ENCODE measurements at places on chromosomes 7 and 10. TPM values are rescaled to one million over a fixed set of nuclear protein-coding genes. Genes with fewer than 3 reads are reported as not detected.

GRCh38 chr7:158261362-158262235 is 326.0 kb downstream of the PTPRN2 start:
- DNase-seq: no peak

CXCL12 gene
- total RNA-seq: not detected

- no peak for DNase-seq
Measured at GRCh38 chr7:110534241-110534931, 556.5 kb upstream of the LRRN3 start.

DNA sequence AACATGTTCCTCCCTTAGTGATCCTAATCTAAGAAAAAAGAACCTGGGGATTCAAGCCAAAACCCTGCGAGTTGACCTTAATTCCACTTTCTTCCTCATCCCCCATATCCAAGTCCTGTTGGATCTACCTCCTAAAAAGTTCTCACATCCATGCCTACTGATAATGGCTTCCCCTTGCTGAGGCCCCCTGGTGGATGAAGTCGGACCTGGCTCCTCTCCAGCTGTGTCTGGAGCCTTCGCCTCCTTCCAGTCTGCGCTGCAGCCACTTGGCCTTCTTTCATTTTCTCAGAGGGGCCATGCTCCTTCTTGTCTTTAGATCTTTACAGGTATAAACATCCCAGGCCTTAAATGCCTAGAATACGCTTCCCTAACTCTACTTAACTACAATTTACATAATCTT is 8.1 kb downstream of the PDE1C start:
- DNase-seq: peak; percentile 34

HOXA1 gene
- 0.25 TPM for total RNA-seq

GRCh38 chr10:124612611-124613498 is 131.3 kb downstream of the FAM53B start:
- peak; percentile 57 for DNase-seq

DNA sequence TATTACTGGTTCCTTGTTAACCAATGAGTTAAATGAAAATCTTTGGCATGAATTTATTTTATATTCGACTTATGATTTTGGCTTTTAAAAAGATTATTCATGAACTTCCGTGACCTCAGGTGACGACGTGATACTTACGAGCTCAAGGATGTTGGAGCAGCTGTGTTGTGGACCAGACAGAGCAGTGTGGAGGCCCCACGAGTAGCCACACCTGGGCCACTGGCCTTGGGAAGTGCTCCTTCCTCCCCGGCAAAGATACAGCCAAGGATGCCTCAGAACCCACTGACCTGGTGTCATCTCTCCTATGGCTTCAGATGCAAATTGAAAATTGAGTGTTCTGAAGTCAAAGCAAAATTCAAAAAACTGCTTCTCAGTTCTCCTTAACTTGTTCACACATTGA is 147.5 kb upstream of the PPP2R2D start:
- DNase-seq: no peak

- no peak for DNase-seq
Measured at GRCh38 chr10:121357401-121357800, 240.8 kb downstream of the FGFR2 start.

- no peak for DNase-seq
Measured at GRCh38 chr10:30827531-30828120, 198.1 kb upstream of the LYZL2 start.

FUOM gene
- total RNA-seq: 33.7 TPM

- peak; percentile 85 for DNase-seq
Measured at GRCh38 chr7:154953006-154953684, 49.8 kb downstream of the PAXIP1 start.

GRCh38 chr10:72593963-72594362 is 31.9 kb downstream of the MICU1 start:
- DNase-seq: no peak

DNA sequence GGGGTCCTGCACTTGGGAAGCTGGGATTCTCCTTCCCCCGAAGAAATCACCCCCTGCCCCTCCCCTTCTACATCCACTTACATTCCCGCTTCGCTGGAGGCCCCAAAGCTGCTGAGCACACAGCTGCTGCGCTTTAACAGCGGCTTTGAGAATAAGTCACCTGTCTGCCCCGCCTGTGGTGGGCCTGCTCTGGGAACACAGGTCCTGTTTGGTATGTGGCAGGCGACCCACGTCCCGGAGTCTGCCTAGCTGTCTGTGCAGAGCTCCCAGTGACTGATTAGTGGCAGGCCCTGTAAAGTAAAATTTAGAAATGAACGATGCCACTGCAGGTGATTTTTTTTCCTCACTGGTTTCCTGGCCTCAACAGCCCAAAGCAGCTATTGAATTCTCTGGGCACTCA is 47.0 kb downstream of the CDH23 start:
- DNase-seq: no peak

SAMD9L gene
- 13.6 TPM for total RNA-seq

FKBP9 gene
- total RNA-seq: 0.47 TPM

DNA sequence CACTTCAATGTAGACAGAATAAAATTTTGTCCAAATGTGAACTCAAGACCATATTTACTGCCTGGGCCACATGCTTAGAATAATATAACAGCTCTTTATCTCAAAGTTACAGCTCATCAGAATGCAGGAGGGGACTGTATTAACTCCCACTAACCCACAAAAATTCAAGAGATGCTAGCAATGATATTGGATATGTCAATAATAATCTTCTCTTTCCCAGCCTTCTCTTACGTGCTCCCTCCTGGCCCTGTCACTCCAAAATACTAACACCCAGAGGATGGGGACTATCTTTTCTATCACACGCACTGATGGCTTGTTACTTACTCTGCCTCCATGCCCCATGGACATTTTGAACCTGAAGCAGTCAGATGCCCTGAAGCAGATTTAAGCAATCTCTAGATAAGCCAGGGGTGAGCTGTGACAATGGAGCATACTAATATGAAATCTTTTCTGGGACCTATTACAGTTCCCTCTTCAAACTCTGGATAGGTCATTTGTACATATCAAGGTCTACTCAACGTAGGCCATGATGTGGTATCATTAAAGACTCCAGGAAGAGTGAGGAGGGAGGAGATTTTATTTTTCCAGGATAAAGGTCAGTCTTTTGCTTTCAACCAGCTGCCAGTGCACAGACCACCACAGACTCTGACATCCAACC is 803.0 kb downstream of the GRM8 start:
- no peak for DNase-seq

DNA sequence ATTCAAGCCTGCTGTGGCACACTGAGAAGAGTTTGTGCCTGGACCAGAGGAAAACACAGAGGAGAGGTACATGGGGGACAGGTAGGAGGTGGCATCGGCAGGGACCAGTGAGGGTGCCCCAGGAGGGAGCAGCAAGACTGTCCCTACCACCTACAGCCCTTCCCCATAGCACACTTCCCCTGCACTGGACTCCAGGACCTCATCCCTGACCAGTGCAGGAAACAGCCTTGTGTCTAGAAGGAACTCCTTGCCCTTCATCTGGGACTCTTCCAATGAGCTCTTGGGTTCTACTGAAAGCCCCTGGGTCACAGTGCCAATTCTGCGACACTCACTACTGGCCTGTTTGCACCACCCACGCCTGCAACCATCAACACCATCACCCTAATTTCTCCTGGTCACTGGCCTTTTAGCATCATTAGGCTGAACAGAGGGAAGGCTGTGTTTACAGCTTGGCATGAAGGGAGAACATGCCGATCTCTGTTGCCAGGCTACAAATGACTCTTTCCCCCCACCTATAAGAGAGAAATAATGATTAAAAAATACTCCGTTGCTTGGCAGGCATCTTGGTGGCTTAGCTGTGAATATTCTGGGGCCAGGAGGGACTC is 371.9 kb upstream of the ZMIZ1 start:
- DNase-seq: no peak

DNA sequence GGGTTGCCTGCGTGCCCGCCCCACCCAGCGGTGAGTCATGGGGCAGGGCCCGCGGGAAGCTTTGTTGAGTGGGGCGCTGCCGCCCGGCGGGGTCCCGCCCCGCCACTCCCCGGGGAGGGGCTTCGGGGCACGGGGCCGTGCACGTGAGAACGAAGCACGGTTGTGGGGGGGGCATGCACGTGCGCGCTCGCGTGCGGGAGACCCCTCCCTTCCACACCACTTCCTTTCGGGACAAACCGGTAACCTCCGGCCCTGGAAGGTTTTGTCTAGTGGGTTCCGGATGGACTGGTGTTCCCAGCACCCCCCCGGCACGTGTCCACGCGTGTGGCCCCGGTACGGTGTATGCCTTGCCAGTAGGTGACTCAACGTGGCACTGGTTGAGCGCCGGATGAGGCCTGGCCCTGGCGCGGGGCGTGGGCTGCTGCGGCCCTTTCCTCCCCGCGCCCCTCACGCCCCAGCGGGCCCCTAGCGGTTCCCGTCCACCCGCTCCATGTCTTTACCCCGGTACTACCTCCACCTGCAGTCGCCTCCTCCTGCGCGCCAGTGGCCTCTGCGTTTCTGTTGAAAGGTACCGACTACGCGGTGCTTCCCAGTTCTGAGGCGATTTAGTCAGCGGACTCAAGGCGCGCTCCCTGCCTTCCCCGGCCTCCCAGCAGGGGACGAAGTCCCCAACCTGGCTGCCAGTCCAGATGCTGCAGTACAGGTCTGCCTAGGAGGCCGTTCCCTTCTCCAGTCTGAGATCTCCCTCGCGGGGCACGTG is 3.1 kb downstream of the ADIRF start:
- DNase-seq: peak; percentile 76

- no peak for DNase-seq
Measured at GRCh38 chr7:29372351-29373090, 177.9 kb downstream of the CHN2 start.

- no peak for DNase-seq
Measured at GRCh38 chr10:66747451-66747850, 178.4 kb upstream of the LRRTM3 start.

PRSS1 gene
- not detected for total RNA-seq

GRCh38 chr7:6436385-6436685 is 11.4 kb downstream of the DAGLB start:
- DNase-seq: peak; percentile 80

- no peak for DNase-seq
Measured at GRCh38 chr10:99329304-99329553, at the start of gene CNNM1. Gene CNNM1 (plus strand): TSS chr10:99329356. CDS start chr10:99329388, 32 bp downstream.

- DNase-seq: no peak
Measured at GRCh38 chr10:94496010-94496409, 49.6 kb upstream of the HELLS start.

ZCWPW1 gene
- 2.5 TPM for total RNA-seq

DNA sequence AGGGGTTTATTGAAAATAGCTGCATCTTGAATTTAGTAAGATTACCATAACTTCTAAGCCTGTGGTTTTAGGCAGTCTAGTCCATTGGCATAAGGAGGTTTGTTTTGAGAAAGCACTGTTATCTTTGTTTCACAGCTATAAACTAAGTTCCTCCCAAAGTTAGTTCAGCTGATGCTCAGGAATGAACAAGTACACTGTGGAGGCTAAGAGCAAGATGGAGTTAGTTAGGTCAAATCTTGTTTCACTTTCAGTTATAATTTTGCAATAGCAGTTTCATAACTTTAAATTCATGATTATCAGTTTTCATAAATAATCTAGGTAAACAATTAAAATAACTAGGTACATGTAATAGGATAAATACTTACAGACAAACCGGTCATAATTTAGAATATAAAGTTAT is 15.4 kb downstream of the SEC61G start:
- DNase-seq: no peak

DNA sequence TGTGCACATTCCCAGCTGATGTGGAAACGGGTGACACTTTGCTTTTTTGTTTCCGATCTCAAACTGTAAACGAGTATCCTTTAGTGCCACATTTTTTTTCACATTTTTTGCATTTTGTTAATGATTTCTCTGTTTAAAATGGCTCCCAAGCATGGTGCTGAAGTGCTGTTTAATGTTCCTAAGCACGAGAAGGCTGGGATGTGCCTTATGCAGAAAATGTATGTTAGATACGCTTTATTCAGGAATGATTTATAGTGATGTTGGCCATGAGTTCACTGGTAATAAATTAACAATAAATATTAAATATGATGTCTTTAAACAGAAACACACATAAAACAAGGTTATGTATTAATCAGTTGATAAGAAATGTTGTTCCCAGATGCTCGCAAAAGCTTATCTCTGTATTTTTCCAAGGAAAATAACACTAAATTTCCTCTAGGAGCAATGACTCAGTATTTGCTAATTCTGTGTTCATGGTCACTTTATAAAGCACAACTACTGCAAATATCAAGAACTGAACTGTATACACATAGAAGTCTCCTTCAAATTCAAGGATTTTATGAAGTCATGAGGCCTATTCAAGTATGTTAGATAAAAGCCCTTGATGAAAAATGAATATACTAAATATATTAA is 305.9 kb upstream of the SMIM30 start:
- DNase-seq: no peak

GRCh38 chr10:8136736-8137135 is 82.2 kb downstream of the GATA3 start:
- DNase-seq: no peak

GRCh38 chr10:108439397-108439796 is 1274.9 kb upstream of the SORCS1 start:
- DNase-seq: no peak
